Cardiac muscle cell (in vitro differentiated cells and primary cell): ENCODE measurements at places on chromosomes 4 and X.

DNA sequence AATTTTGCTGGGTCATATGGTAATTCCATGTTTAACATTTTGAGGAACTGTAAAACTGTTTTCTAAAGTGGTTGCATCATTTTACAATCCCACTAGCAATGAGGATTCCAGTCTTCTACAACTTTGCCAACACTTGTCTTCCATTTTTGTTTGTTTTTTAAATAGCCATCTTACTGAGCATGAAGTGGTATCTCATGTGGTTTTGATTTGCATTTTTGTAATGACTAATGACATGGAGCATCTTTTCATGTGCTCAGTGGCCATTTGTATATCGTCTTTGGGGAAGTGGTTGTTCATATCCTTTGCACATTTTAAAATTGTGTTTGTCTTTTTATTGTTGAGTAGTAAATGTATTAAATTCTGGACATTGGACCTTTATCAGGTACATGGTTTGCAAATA is 94.7 kb downstream of the TMEM131L start:
- DNase-seq = no peak

GRCh38 chrX:68872171-68872570 is 43.4 kb downstream of the EFNB1 start:
- DNase-seq = no peak

DNA sequence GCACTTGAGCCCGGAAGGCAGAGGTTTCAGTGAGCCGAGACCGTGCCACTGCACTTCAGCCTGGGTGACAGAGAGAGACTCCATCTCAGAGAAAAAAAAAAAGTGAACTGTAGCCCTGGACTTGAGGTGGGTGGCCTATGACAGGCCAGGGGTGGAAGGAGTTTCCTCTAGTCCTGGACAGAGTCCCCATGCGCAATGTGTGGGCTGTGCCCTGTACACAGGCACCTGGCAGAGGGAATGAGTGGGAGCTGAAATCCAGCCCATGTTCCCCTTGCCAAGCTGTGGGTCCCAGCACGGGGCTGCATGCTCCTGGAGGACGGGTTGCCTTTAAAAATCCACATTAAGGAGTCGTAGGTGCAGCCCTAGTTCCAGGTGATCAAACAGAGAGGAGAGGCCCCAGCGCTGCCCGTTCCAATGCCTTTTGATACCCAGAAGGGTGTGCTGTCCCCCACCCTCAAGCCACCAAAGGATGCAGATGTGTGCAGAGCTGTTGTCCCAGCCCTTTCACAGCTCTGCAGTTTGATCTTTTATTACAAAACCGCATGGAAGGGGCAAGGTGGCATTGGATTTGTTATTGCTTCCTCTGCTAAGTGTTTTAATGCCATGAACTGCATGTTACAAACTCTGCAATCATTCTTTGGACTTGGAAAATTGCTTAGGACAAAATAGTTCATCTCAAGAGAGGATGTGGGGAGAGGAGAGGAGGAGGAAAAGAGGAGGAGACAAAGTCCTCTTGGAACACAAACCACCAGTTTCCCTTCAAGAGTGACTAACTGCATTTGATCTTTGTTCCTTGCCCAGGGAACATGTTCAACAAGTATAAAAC is 38.0 kb upstream of the PDK3 start:
- DNase-seq = peak; percentile 6

DNA sequence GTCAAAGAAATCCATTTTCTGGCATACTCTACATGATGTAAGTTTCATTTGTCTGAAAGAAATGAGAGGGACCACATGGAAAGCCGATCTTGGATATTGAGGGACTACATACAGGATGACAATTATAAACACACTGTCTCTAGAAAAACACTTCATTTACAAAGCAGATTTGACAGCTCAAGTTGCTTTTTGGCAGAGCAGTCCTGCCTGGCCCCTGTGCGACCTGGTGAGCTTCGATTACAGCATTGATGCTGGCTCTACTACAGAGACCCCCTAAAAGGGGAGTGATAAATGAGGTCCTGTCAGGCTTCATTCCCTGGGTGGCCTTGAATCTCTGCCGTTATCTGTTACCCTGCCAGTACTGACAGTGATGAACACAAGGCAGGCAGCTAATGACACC is 215.2 kb upstream of the NOCT start:
- DNase-seq = peak; percentile 15

DNA sequence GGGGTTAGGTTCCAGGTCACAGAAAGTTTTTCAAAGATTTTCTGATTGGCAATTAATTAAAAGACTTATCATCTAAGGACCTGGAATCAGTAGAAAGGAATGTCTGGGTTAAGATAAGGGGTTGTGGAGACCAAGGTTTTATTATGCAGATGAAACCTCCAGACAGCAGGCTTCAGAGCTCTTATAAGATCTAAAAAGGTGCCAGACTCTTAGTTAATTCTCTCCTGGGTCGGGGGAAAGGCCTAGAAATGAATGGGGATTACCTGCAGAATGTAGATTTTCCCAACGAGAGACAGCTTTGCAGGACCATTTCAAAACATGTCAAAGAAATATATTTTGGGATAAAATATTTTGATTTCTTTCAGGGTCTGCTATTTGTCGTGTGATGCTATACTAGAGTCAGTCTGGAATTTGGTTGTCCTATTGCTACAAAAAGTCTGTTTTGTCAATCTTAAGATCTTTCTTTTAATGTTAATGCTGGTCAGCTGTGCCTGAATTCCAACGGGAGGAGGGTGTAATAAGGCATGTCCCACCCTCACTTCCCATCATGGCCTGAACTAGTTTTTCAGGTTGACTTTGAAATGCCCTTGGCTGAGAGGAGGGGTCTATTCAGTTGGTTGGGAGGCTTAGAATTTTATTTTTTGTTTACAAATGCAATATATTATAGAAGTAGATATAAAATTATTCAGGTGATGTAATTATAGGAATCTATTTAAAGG is 15.8 kb downstream of the EGF start:
- DNase-seq = no peak

DNA sequence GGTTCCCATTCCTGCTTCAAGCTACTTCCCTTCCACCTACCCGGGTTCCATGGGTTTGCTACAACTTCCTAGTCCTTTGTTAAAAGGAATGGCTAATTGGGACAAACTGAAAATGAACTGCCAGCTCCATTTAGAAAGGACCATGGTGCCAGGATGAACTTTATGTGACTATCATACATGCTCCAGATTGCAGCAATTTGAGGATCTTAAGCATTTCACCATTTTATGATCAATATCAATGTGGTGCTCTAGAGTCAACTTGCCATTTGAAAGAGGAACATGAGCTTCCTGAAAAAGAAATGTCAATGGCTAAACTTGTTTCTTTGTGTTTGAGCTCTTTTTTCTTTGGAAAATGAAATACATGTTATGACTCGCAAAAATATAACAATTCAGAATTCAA is 92.7 kb upstream of the IL15 start:
- no peak for DNase-seq
